ENCODE measurements at places on chromosomes 16 and 17.

DNA sequence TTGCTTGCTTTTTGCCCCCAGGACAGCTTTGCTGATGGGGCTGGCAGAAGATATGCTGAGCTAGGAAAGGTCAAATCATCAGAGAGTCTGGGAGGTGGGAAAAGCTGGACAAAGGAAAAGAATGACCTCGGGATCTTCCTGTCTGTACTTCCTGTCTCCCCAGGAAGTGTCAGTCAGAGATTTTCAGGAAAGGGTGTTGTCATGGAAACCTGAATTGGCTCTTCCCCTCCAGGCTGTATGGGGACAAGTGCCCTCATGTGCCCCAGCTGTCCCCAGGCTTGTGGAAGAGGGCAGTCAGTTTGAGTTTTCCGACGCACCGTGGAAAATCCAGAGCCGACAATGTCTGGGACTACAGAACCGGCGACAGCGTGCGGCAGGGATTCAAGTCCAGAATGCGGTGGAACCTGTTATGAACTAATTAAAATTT, 122.7 kb upstream of the ZFHX3 start:
- DNase-seq = no peak

- DNase-seq = no peak
Measured at GRCh38 chr16:64892835-64893785, 228.8 kb downstream of the CDH11 start.

- DNase-seq = no peak
Measured at GRCh38 chr17:39950871-39951348, 11.9 kb upstream of the GSDMA start.

GRCh38 chr16:62445909-62446308, 409.7 kb upstream of the CDH8 start:
- no peak for DNase-seq

Data from CD4-positive, alpha-beta T cell treated with Interleukin-6 for 4 hours (primary cell).